Naive thymus-derived CD8-positive, alpha-beta T cell (primary cell): ENCODE measurements at places on chromosomes 2 and 18.

- DNase-seq, result no peak
- H3K27ac ChIP-seq, result no peak overlapping the region
- no peaks in the 10 kb centered on the region for H3K4me1 ChIP-seq
- H3K4me3 ChIP-seq, result no peak overlapping the region
- H3K27me3 ChIP-seq, result no peaks in the 10 kb centered on the region
Observed at GRCh38 chr2:125667630-125668029, 988.3 kb upstream of the GYPC start.

DNA sequence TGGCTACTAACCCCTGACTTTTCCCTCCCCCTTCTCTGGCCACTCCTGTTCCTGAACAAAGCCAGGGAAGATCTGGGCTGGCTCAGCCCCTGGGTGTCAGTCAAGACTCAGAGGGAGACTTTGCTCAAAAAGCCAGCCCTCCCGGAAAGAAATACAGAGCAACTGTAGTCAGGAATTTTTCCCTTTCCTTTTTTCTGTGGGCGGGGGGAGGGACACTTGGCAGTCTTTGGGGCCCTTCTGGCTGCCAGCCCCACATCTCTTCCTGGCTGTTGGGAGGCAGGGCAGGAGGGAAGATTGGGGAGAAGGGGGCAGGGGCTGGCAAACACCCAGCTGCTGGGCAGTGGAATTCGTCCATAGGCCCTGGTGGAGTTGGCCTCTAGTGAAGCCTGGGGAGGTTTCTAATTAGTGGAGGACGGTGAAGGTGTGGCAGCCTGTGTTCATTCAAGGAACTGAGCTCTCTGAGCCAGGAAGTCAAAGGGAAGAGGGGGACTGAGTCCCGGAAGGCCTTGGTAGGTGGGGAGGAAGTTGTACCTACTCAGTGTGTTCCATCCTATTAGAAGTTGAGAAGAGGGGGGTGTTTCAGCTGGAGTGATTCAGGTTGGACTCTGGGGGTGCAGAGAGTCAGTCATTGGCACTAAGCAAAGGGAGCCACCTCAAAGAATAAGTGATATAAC is 10.9 kb downstream of the IGFBP2 start:
- H3K27ac ChIP-seq, result peak overlapping the region; percentile 10
- peaks cover 3% of the 10 kb centered on the region for H3K27me3 ChIP-seq
- no peak overlapping the region for H3K4me3 ChIP-seq

GRCh38 chr18:297936-298335 is 30.1 kb upstream of the THOC1 start:
- H3K36me3 ChIP-seq, result no peaks in the 10 kb centered on the region
- H3K27me3 ChIP-seq, result peaks cover 4% of the 10 kb centered on the region
- no peaks in the 10 kb centered on the region for H3K4me1 ChIP-seq
- no peak for DNase-seq

DNA sequence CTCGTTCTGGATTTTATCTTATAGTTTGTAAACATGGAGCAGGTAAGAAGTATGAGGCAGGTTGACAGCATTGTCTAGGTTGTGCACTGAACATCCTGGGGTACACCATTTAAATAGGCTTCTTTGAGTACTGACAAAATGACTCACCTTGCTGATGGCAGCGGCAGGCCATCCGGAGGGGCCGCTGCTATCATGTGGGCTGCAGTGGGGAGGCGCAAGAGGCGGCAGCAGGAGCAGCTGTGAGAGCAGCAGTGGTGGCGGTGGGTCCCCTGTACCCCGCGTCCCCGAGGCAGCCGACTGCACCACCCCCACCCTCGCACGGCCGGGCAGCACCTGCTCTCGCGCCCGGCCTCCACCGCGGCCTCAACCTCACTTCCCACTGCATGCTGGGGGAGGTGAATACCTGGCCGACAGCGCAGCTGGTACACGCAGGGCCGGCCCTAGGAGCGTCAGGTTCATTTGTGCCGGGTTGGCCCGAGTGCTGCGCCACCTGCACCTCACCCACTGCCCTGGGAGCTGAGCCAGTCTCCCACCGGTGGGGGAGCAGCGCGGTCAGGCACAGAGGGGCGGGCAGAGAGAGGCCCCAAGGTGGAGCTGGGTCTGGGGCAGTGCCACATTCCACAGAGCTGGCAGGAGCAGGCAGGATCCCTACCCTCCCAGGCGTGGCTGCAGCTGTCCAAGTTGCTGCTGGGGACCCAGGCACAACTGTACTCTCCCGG is 154.5 kb upstream of the RBMS1 start:
- H3K27ac ChIP-seq, result no peak overlapping the region
- DNase-seq, result no peak
- no peaks in the 10 kb centered on the region for H3K27me3 ChIP-seq
- no peak overlapping the region for H3K4me3 ChIP-seq
- no peaks in the 10 kb centered on the region for H3K36me3 ChIP-seq

DNA sequence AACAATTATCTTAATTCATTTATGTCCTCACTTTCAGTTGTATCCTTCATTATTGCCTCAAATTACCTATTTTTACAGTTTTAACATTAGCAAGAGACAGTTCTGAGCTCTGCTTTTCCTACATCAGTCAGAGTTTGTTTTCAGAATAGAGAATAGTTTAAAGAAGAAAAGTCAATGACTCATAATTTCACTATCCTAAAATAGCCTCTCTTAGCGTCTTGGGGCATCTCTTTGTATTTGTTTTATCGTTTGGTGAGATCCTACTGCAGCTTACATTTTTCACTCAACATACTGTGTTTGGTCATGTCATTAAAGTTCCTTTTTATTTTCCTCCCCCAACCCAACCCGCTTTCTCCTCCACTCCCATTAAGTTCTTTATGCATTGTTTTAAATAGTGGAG is 3.8 kb downstream of the SEC11C start:
- no peak for DNase-seq
- peaks cover 4% of the 10 kb centered on the region for H3K36me3 ChIP-seq
- peaks cover 64% of the 10 kb centered on the region for H3K4me1 ChIP-seq
- H3K27me3 ChIP-seq, result no peaks in the 10 kb centered on the region
- H3K27ac ChIP-seq, result no peak overlapping the region

- no peak overlapping the region for H3K27ac ChIP-seq
- no peak overlapping the region for H3K4me3 ChIP-seq
- no peaks in the 10 kb centered on the region for H3K4me1 ChIP-seq
Observed at GRCh38 chr2:179824961-179825360, 36.5 kb downstream of the ZNF385B start.

- no peaks in the 10 kb centered on the region for H3K4me1 ChIP-seq
- peaks cover 4% of the 10 kb centered on the region for H3K27me3 ChIP-seq
- H3K4me3 ChIP-seq, result no peak overlapping the region
- no peak for DNase-seq
Observed at GRCh38 chr2:223065107-223065506, 13.1 kb downstream of the KCNE4 start.

DNA sequence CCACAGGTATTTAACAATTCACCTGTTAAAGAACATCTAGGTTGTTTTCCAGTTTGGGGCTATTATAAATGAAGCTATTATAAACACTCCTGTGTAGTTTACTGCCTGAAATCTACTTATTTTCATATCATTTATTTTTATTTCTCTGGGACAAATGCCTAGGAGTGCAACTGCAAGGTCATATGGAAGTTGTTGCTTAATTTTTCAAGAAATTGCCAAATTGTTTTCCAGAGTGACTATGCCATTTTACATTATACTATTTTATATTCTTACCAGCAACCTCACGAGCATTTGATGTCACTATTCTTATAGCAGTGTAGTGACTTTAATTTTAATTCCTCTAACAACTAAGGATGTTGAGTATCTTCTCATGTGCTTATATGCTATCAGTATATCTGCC is 298.4 kb downstream of the EXOC6B start:
- no peaks in the 10 kb centered on the region for H3K27me3 ChIP-seq
- H3K36me3 ChIP-seq, result peaks cover 3% of the 10 kb centered on the region
- no peak overlapping the region for H3K27ac ChIP-seq
- no peaks in the 10 kb centered on the region for H3K4me1 ChIP-seq

- H3K4me1 ChIP-seq, result no peaks in the 10 kb centered on the region
- DNase-seq, result no peak
- peaks cover 3% of the 10 kb centered on the region for H3K27me3 ChIP-seq
Observed at GRCh38 chr2:147385600-147385999, 459.2 kb upstream of the ACVR2A start.

- peaks cover 9% of the 10 kb centered on the region for H3K4me1 ChIP-seq
- H3K4me3 ChIP-seq, result no peak overlapping the region
- no peak overlapping the region for H3K27ac ChIP-seq
- H3K27me3 ChIP-seq, result no peaks in the 10 kb centered on the region
- peaks cover 26% of the 10 kb centered on the region for H3K36me3 ChIP-seq
Observed at GRCh38 chr2:86695053-86695691, 24.9 kb upstream of the RMND5A start.

DNA sequence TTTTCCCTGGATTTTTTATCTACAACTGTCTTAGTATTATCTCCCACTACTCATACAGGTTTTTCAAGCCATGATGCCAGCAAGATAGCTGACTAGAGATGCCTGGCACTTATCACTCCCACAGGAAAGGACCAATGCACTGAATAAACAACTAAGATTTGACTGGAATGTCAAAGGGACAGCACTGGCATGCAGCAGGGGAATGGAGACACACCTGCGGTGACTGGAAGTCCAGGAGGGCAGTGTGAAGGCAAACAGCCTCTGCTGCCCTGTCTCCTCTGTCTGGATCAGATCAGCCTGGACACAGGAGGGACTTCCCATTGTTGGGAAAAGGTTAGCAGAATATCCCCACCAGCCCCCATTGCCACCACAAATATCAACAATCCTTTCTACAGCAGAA is 85.1 kb downstream of the TMEM237 start:
- no peak overlapping the region for H3K4me3 ChIP-seq
- no peaks in the 10 kb centered on the region for H3K4me1 ChIP-seq
- H3K36me3 ChIP-seq, result no peaks in the 10 kb centered on the region

DNA sequence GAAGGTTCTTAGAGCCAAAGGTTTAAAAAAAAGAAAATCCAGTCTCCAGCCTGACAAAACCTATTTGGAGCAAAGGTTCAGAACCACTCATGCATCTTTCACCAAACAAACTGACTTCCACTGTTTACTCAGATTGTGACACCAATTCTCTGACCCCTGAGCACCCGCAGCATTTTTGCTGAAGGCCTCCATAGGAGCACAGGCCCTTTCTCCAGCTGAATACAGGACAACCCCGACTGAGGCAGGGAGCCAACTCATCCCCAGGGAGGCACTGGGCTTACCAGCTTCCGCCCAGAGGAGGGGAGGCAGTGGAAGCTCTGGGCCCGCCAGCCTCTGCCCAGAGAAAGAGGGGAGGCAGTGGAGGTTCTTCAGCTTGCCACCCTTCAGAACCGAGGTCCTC is 51.0 kb upstream of the CNGA3 start:
- H3K4me1 ChIP-seq, result no peaks in the 10 kb centered on the region
- no peak overlapping the region for H3K27ac ChIP-seq
- DNase-seq, result no peak
- H3K36me3 ChIP-seq, result no peaks in the 10 kb centered on the region
- peaks cover 17% of the 10 kb centered on the region for H3K27me3 ChIP-seq
- no peak overlapping the region for H3K4me3 ChIP-seq

DNA sequence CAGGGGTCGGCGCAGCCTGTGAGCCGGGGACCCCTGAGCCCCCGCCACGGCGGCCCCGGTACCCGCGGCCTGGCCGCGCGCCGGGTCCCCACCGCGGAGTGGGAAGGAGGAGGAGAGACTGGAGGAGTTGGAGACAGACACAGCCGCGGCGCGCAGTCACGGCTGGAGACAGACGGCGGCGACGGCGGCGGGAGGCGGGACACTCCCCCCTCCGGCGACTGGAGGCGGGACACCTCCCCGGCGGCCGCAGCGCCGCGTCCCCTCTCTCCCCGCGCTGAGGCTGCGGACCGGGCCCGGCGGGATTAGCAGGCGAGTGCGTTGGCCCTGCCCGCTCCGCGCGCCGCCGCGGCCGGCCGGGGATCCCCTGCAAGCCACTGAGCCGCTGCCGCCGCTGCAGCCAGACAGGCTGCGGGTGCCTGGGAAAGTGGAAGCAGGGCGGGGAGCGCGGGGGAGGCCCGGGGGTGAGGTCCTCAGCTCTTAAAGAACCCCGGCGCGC is 1.0 kb upstream of the LDLRAD4 start:
- peak overlapping the region; percentile 41 for H3K4me3 ChIP-seq
- H3K27ac ChIP-seq, result no peak overlapping the region
- peaks cover 20% of the 10 kb centered on the region for H3K4me1 ChIP-seq

DNA sequence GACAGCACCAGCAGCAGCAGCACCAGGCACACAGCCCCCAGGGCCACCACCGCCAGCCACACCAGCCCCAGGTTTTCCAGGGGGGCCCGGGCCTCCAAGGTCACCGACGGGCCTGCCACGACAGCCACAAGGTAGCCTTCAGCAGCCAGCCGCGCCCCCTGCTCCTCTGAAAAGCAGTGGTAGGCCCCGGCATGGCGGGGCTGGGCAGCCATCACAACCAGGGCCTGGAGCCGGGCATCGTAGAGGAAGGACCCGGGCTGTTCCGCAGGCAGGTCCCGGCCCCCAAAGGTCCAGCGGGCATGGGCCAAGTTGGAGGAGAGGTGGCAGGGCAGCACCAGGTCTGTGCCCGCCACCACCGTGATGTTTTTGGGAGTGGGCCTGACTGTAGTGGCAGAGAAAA is 3.3 kb upstream of the ANKRD39 start:
- H3K27me3 ChIP-seq, result no peaks in the 10 kb centered on the region
- H3K27ac ChIP-seq, result no peak overlapping the region
- no peak for DNase-seq
- peaks cover 23% of the 10 kb centered on the region for H3K4me1 ChIP-seq
- H3K4me3 ChIP-seq, result no peak overlapping the region
- H3K36me3 ChIP-seq, result peaks cover 6% of the 10 kb centered on the region

GRCh38 chr2:121343191-121343590 is 58.2 kb upstream of the TFCP2L1 start:
- H3K4me3 ChIP-seq, result no peak overlapping the region
- H3K27me3 ChIP-seq, result no peaks in the 10 kb centered on the region
- no peak overlapping the region for H3K27ac ChIP-seq
- peaks cover 91% of the 10 kb centered on the region for H3K36me3 ChIP-seq

GRCh38 chr2:135620198-135620597 is 88.9 kb downstream of the R3HDM1 start:
- H3K36me3 ChIP-seq, result peaks cover 39% of the 10 kb centered on the region
- no peaks in the 10 kb centered on the region for H3K27me3 ChIP-seq
- H3K4me1 ChIP-seq, result no peaks in the 10 kb centered on the region
- DNase-seq, result no peak

- H3K4me1 ChIP-seq, result no peaks in the 10 kb centered on the region
- H3K4me3 ChIP-seq, result no peak overlapping the region
- no peaks in the 10 kb centered on the region for H3K36me3 ChIP-seq
- H3K27ac ChIP-seq, result no peak overlapping the region
- DNase-seq, result no peak
Observed at GRCh38 chr2:178142274-178143065, 30.2 kb downstream of the RBM45 start.

- H3K4me1 ChIP-seq, result no peaks in the 10 kb centered on the region
- no peaks in the 10 kb centered on the region for H3K27me3 ChIP-seq
- no peaks in the 10 kb centered on the region for H3K36me3 ChIP-seq
- H3K27ac ChIP-seq, result no peak overlapping the region
- H3K4me3 ChIP-seq, result no peak overlapping the region
- DNase-seq, result no peak
Observed at GRCh38 chr2:240289701-240290431, 145.6 kb upstream of the GPC1 start.

DNA sequence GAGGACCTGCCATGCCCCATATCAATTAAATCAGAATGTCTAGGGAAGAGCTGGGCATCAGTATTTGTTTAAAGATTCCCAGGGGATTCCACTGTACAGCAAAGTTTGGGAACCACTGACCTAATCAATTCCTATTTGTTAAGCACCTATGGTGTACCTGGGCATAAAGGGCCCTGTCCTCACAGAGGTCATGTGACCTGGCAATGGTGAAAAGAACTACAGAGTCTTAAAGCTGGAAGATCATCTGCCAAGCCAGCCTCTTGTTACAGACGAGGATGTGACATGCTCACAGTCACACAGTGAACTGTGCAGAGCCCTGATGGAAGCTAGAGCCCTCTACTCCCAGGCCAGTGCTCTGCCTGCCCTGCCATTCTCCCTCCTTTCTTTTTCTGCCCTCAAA is 23.3 kb downstream of the SLC14A2 start:
- no peak overlapping the region for H3K27ac ChIP-seq
- no peak for DNase-seq
- no peaks in the 10 kb centered on the region for H3K27me3 ChIP-seq
- no peaks in the 10 kb centered on the region for H3K4me1 ChIP-seq
- no peak overlapping the region for H3K4me3 ChIP-seq
